ENCODE measurements at places on chromosomes 3 and 15.

DNA sequence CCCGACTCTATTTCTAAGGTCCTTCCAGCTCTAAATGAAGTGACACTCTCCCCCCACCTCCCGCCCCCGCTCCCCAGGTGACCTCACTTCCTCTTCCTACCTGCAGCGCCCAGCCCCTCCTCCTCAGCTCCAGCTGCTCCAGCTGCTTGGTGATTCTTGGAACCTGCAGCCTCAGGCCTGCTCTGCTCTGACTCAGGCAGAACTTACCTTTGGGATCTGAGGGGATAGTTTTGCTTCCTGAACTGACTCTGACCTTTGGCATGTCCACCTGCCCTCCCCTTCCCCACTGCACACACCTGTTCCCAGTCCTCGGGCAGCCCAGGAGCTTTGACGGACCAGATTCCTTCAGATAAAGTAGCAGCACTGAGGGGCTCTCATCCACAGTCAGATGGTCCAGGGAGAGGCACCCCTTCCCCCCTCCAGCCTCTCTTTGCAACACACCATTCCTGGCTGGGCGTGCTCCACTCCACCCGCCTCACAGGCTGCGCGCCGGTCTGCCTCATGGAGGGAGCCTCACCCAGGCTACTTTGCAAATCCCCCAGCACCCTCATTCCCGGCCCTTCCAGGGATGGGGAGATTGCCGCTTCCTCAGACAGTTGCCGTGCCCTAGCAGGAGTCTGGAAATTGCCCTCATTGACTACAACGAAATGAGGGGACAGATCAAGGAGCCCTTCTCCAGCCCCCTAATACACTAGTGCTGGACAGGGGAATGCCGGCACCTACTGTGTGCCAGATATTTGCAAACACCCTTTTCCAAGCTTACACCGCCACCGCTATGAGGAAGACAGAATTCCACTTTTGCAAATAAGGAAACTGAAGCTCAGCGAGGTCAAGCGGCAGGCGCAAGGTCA is 692 bp upstream of the C15orf39 start:
- DNase-seq, result no peak

DNA sequence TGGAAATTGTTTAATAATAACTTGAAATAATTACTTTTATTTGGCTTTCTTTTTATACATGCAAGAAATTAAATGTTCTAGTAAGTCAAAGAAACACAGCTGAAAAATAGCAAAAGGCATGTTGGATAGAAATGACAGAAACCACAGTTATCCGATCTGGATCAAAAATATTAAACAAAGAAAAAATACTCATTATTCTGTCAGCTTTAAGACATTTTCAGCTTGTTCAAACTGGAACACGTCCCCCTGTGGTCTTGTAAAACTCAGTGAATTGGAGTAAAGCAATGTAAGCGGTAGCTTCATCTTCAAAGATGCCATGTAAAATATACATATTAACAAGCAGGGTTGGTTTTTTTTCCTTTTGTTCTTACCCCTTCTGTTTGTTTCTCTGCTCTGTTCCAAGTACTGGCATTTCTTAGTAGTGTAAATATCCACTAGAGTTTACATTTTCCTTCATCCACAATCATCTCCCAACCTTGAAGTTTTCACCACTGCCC is 223.4 kb downstream of the IGSF11 start:
- DNase-seq, result no peak

GRCh38 chr3:105352976-105353375 is 13.7 kb upstream of the ALCAM start:
- DNase-seq, result no peak

DNA sequence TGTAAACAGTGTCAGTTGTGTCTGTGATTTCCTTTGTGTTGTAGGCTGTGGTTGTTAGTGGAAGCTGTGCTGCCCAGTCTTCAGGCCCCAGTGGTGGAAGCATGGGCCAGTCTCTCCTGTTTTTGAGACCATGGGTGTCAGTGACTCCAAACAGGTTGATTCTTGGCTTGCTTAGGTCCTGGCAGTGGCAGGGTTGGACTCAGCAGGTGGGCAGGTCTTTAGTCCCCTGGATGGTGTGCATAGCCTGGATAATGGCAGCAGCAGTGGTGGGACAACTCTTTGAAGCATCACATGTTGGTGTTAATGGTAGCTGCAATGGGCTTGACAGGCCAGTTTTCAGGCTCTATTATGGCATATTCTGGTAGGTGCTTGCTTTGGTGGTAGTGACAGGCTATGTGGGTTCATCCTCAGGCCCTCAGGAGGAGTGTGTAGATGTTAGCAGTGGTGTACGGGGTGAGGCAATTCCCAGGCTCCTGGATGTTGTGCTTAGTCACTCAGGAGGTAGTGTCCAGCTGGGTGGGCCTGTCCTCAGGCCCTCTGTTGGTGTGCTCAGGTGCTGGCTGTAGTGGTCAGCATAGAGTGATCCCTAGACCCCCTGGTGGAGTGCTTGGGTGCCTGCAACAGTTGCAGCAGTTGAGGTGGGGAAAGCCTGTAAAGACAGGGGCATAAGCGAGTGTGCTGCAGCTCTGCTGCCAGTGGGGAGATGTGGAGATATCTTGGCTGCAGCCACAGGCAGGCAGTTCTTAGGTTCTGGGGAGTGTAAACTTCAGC is 596.7 kb downstream of the PDCD6IP start:
- DNase-seq, result no peak

DNA sequence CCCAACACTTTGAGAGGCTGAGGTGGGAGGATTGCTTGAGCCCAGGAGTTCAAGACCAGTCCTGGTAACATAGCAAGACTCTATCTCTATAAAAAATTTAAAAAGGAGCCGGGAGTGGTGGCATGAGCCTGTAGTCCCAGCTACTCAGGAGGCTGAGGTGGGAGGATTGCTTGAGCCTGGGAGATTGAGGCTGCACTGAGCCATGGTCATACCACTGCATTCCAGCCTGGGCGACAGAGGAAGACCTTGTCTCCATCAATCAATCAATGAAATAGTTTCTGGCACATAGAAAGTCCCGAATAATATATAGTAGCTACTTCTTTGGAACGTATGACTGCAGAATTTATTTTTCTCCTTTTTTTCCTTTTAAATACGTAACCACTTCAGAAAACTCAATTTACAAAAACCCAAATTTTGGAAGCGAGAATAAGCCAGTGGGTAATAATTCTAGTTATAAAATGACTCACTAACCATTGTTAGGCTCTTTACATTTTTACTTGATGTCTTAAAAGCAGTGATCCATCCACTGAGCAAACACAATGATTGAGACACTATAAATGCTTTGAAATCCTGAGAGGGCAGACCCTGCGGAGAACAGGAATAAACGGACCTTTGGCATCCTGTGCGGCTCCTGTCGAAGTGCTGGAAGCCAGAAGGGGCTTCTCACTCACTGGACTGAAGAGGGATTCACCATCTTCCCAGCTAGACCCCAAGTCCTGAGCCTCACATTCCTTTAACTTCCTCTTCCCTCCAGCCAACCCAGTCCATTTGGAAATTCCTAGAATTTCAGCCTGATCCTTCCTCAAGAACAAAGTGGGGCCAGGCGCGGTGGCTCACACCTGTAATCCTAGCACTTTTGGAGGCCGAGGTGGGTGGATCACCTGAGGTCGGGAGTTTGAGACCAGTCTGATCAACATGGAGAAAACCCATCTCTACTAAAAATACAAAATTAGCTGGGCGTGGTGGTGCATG is 68.4 kb upstream of the MFGE8 start:
- DNase-seq, result no peak

GRCh38 chr3:38758557-38758956 is 57.5 kb downstream of the SCN10A start:
- no peak for DNase-seq

- DNase-seq, result no peak
These were observed 58.9 kb downstream of the ATG7 start for GRCh38 chr3:11331101-11331500.

- no peak for DNase-seq
These were observed 12.0 kb upstream of the NMNAT3 start for GRCh38 chr3:139689708-139690228.

- DNase-seq, result no peak
These were observed 100.8 kb upstream of the SLC6A6 start for GRCh38 chr3:14301558-14301957.

DNA sequence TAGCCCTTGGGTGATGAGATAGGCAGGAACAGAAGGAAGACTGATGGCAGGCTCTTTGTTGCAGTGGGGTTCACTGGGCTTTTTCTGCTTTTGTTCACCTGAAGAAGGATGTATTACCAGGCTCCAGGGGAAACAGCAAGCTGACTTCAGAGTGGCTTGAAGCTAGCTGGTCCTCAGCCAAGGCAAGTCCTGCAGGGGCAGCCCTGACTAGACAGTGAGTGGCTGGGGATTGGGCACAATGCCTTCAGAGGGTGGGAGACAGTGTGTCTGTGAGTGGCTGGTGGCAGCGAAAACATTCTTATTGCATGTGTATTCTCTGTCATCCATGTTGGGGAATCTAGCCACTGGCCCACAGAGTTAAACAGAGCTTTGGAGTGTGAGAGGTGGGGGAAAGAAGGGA is 2.3 kb upstream of the TEX264 start:
- no peak for DNase-seq

DNA sequence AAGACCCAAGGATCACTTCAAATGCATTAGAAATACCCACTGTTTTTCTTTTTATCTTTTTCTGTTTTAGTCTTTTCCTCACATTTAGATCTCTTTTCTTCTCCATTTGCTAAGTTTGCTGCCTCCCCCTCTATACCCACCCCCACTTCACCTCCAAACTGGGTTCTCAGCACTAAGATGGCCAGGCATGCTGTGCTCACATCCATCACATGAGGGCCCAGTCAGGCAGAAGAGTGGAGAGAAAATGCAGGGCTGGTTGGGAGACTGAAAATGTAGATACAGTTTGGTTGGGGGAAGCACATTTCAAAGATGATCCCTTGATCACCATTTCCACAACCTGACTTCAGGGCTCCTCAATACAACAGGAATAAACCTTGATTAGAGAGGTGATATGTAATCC is 8.7 kb downstream of the GAP43 start:
- DNase-seq, result no peak

GRCh38 chr3:112013784-112014143 is 15.0 kb downstream of the TAGLN3 start:
- DNase-seq, result no peak

GRCh38 chr3:194993896-194994295 is 277.1 kb downstream of the XXYLT1 start:
- DNase-seq, result no peak

- DNase-seq, result no peak
These were observed 252.2 kb upstream of the RGMA start for GRCh38 chr15:93341164-93341563.

GRCh38 chr15:84859144-84859543 is 25.3 kb upstream of the SLC28A1 start:
- no peak for DNase-seq

GRCh38 chr3:5565026-5565425 is 377.5 kb downstream of the EDEM1 start:
- DNase-seq, result no peak

- DNase-seq, result peak; percentile 59
These were observed 407.2 kb upstream of the TGFBR2 start for GRCh38 chr3:30199096-30199759.

DNA sequence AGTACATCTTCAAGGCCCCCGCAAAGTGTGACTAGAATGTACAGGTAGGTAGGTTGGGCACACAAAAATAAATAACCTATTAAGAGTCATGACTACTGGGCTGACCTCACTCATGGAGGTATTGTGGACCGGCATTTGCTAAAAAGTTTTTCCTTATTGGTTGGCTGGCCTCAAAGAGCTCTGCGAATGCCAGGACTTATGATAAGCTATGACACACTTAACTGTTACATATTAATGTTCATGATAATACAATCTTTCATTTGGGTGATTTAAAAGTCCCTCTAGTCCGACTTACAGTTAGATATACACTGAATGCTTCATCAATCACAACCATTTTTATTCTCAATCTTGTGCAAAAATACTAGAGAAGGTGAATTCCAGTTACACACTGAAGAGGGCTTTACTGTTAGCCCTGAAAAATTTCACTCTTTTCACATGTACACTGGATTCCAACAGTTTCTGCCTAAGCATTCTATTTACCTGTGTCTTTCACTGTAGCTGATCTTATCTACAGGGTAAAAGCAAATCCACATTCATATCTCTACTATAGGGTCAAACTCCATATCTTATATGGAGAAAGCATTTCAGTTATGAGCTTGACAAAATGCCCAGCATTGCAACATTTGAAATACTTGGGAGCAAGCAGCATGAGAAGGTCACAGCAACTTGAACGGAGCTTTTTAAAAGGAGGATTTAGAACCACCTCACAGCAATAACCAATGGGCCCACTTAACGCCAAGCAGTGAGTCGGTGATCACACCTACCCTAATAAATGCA is 329.1 kb downstream of the FOXP1 start:
- DNase-seq, result no peak

GRCh38 chr3:16807391-16807790 is 77.4 kb upstream of the PLCL2 start:
- DNase-seq, result no peak

DNA sequence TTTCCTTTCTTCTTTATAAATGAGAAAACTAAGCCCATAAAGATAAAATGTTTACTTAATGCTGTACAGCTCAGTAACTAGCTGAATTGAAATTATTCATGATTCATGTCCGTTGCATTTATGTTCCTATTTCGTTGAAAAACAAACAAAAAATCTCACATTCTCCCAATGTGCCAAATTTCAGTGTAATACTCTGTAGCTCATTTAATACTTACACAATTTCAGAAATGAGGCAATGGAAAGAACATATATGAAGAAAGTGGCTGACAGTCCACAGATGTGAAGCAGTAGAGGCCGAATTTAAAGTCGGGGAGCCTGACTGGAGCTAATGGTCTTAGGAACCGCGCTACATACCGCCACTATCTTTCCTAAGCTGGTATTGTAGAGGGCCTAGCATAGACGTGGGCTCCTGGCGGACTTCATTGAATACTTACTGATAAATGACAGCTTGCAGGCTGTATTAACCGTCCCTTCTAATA is 651 bp downstream of the PLSCR2 start:
- no peak for DNase-seq

GRCh38 chr3:25820366-25820765 is 30.5 kb downstream of the OXSM start:
- no peak for DNase-seq

DNA sequence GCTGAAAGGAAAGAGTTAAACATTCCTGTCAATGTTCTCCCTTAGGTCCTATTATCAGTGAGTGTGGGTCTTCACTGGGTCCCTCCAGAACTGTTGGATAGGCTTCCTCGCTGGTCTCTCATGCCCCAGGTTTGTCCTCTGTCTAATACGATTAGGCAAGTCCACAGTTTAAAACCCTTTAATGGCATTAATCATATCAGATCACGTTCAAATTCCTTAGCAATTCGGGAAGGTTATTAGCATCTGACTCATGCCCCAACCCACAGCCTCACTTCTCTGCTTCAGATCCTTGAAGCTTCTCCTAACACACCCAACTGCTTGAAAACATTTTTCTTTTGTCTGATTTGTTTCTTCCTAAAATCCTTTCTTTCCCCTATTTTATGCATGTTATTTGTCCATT is 224.3 kb upstream of the ATP10A start:
- DNase-seq, result no peak

DNA sequence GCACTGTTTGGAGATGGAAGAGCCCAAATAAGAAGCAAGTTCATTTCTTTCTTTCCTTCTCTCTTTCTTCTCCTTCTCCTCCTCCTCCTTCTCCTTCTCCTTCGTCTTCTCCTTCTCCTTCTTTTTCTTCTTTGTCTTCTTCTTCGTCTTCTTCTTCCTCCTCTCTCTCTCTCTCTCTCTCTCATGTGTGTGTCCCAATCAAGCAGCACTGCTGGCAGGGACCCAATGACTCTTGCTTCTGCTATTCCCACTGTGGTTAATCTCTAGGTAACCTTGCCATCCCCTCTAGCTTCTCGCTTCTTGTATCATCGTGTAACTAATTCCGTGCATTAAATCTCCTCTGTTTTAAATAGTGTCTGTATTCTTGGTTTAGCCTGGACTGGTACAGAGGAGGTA is 26.1 kb upstream of the ZNF280D start:
- no peak for DNase-seq
